D721Med (cell line): ENCODE measurements at places on chromosomes 6 and 20.

DNA sequence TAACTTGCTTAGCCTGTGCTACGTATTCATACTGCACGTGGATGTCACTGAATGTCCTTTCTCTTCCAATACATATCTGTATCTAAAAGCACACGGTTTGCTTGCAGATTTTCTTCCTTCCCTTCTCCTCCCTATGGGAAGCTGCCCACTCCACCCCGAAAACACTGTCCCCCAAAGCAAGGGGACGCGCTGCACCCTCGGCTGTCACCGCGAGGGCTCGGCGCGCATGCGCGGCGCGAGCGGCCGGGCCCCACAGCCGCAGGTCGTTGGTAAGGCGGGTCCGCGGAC lies 659 bp downstream of the TMX4 start:
- DNase-seq = no peak

DNA sequence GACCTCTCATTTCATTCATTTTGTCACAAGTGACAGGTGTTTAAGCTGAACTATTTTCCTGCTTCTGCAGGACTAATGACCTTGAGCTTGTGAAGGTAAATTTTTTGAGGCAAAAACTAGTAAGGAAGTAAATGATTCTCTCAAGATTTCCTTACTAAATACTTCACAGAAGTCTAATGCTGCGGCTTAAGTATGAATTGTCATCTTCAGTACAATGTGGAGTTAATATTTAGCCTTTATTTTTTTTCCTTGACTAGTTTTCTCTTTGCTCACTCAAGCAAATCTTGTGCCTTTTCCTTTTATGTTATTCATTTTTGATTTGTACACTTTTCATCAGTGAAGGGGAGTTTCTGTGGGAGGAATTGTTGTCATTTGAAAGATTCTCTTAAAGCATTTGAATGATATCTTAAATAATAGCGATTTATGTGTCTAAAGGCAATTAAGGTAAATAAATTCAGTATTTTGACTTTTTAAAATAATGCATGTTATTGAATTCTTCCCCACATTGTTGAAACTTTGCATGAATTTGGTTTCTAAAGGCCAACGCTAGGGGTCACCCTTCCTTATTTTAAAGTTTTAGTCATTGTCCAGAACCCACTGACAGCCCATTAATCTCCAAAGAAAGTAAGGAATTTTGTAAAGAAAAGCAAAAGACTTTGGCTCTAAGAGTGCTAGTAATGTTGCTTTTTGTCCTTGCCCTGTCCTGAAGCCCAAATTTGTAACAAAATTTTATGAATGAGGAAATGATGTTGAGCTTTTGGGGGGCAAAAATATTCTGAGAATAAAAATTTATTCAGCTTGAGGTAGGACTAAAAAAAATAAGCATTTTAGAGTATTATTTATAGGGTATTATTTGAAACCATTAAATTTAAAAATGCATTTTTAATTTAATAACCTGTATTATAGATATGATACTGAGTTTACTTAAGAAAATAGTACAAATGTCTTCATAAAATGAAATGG lies 157.4 kb upstream of the LAMA2 start:
- no peak for DNase-seq

- DNase-seq = no peak
Observed at GRCh38 chr6:84771756-84772356, 7.5 kb upstream of the TBX18 start.

DNA sequence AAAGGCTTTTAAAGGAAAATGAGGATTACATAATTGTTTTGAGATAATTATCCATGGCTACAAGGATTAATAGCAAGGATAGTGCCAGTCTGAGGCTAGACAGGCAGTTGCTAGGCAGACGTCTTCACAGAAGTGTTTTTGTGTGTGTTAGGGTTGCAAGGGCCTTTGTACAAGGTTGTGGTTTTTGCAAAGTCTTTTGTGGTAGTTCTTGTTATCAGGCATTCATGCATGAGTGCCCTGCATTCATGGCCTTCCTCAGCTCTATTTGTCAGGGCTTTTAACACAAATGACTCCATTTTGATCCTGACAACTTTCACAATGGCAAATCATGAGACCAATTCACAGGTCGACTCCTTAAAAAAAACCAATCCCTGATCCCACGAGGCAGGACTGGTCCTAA lies 68.1 kb upstream of the TXNDC5 start:
- no peak for DNase-seq
